ENCODE measurements at places on chromosomes 1 and 21. TPM values are rescaled to one million over a fixed set of nuclear protein-coding genes. Genes with fewer than 3 reads are reported as not detected.
A peak's percentile ranks its signal among the peaks of the same experiment; 100 is the strongest.

RHOU gene
- 0.64 TPM for total RNA-seq

DNA sequence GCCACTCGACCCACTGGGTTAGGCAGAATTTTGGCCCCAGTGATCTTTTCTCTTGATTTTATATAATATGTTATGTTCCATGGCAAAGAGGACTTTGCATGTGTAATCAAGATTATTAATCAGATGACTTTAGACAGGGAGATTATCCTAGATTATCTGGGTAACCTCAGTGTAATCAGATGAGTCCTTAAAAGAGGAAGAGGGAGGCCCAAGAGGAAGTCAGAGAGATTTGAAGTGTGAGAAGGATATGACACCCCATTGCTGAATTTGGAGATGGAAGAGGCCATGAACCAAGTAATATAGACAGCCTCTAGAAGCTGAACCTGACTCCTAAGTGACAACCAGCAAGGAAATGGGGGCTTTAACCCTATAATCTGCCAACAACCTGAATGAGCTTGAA lies 117.1 kb upstream of the CSF3R start:
- DNase-seq = no peak

DNA sequence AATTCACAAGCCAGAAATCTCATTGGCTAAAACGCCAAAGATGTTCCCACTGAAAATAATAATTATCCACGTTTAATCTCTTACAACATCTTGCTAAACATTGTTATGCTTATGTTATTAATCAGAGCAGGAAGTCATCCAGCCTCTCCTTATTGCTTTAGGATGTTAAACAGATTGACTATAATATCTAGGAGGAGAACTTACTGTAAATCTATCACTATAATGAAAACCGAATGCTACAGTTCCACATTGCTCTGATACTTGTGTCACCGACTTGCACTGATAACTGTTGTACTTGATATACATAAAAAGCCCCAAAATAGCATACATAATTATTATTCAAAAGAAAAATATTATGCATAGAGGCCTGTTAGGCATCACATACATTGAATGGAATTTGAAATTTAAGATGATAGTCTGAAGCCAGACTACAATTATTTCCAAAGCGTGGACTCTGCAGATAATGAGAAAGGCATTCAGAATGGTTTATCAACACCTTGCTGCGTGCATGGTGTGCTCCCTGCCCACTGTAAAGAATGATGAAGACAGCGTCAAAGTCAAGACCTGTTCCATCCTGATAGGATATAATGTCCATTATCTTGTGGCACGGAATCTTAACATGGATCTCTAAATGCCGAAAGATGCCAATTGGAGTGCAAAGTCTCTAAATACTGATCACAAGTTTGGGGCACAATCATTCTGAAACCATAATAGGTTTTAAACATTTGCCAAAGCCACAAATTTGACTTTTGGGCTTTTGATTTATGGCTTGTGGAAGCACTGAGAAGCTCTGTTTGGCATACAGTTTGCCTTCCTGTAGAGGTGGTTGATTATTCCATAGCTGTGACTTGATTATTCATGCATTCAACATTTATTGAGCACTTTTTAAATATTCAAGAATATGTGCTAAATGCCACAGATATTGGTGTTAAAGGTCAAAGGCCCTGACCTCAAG lies 71.3 kb downstream of the CRB1 start:
- DNase-seq = no peak

TRIM63 gene
- total RNA-seq = not detected

ALG14 gene
- total RNA-seq = 4.4 TPM

GRCh38 chr21:43027846-43028731 lies 47.5 kb downstream of the CBS start:
- no peak for DNase-seq

RAB7B gene
- 0.48 TPM for total RNA-seq

DNA sequence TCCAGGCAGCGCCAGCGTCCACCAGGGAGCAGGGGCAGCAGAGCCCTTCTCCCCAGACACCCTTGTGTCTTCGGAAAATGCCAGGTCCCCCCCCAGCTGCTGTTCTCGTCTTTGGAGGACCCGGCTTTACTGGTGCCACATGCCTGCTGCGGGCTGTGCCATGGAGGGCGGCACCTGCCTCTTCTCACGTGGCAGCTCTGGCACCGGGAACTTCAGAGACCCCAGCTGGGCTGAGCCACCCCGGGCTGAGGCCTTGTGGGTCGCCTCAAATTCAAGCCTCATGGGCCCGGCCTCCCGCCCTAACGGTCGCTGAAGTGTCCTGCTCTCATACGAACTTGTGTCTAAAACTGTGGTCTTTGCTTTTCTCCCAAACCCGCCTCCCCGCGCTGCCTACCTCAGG lies 27.0 kb upstream of the C1orf159 start:
- no peak for DNase-seq

KRTAP19-1 gene
- not detected for total RNA-seq

CHAF1B gene
- 30.8 TPM for total RNA-seq

TBX19 gene
- 0.91 TPM for total RNA-seq

C1orf74 gene
- 2.2 TPM for total RNA-seq

GRCh38 chr1:12618965-12619791 lies 1.2 kb upstream of the DHRS3 start:
- DNase-seq = peak; percentile 73

DNA sequence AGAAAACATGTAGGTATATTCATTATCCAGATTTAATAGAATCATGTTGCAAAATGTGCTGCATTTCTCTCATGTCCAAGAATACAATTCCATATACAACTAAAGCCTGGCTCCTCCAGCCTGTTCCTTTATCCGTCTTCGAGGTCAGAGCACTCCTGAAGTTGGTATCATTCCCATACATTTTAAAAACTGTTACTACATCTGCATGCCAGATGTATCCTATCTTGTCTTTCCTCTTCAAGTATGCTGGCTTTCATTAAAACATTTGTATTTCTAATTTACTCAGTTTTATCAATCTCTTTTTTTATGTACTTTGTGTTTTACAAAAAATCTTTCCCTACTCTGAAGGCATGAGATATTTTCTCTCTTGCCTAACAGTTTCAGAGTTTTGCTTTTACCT lies 536.6 kb upstream of the USP24 start:
- no peak for DNase-seq

- DNase-seq = no peak
Observed at GRCh38 chr1:118291661-118292060, 106.6 kb upstream of the SPAG17 start.

DNA sequence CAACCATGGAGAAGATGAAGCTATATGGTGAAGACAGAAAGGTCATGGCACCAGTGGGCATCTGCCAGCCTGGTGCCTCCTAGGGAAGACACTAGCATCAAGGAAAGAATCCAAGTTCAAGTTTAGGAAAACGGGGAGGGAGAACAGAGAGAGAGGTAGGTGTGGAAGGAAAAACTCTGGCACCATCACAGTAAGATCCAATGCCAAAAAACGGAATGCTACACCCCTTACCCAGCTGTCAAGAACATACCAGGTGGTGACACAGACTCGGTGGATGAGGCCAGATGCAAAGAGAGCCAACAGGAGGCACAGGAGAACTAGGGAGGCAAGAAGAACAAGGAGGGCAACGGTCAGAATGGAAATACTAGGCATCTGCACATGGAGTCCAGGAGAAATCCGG lies 3.6 kb downstream of the KRTCAP2 start:
- DNase-seq = no peak

DNA sequence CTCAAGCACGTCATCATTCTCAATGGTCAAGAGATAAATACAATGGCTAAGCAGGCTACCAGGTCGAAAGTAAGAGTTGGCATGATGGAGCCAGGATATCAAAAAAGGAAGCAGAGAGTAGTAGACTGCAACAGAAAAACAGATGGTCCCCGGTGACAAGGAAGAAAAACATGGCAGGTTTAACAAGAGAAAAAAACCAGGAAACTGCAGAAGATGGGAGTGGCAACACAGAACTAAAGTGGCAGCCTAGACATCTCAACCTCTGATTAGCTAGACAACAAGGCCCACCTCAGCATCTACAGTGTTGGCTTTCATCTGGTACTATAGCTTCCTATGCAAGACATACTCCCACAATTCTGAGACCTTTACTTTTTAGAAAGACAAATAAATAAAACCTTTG lies 3.1 kb downstream of the UBR4 start:
- DNase-seq = no peak

- DNase-seq = no peak
Observed at GRCh38 chr1:39901464-39901713, 328 bp downstream of the MYCL start.

DNA sequence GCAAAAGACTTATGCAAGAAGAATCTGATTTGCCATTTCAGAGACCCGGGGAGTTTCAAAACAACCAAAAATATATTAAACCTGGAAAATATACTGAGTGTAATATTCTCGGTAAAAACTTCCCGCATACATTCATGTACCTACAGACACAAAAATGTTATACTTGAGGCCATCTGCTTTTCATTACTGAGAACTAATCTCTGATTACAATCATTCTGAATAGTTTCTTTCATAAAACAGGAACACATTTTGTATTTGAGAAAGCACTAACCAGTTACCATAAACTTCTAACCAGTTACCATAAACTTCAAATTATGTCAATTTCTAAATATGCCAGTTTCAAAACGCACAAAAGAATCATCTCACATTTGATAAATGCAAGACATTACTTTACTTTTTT lies 7.8 kb downstream of the ZNHIT6 start:
- no peak for DNase-seq

GRCh38 chr1:183778045-183778444 lies 26.9 kb upstream of the RGL1 start:
- DNase-seq = no peak

RGS1 gene
- total RNA-seq = 59.6 TPM

- DNase-seq = peak; percentile 83
Observed at GRCh38 chr1:28091043-28091781, 2.8 kb upstream of the EYA3 start.

GRCh38 chr1:67619080-67619479 lies 65.9 kb upstream of the GADD45A start:
- no peak for DNase-seq

- DNase-seq = no peak
Observed at GRCh38 chr1:55334160-55334559, 119.0 kb upstream of the USP24 start.

SLC30A10 gene
- not detected for total RNA-seq

DNA sequence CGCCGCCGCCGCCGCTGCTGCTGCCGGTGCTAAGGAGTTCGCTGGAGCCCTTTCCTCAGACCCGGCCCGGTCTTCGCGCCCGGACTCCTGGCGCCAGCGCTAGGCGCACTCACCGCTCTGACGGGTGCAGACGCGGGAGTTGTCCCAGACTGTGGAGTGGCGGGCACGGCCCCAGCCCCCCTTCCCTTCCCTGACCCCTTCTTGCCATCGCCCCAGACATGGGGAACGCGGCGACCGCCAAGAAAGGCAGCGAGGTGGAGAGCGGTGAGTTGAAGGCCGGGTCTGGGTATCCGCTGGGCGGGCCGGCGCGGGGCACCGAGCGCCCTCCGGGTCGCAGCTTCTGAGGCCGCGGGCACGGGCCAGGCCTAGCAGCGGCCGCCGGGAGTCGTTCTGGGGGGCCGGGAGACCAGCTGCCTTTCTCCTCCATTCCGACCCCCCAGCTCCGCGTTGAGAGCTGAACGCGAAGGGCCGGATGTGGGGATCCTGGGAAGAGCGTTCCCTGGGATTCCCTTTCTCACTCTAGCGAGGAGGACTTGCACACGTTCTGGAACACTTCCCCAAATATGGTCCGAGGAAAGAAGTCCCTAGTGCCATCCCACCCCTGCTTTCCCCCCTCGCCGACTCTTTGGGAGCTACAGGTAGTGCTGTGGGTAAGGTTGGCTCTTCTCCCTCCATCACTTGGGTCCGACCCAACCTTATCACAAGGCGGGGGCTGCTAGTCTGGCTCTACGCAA lies 65.8 kb upstream of the PRKACB start:
- no peak for DNase-seq

- no peak for DNase-seq
Observed at GRCh38 chr1:47587891-47588582, 150.2 kb downstream of the FOXD2 start.

SPRR2B gene
- total RNA-seq = not detected

- peak; percentile 36 for DNase-seq
Observed at GRCh38 chr1:66374561-66375111, 159.3 kb upstream of the SGIP1 start.

- no peak for DNase-seq
Observed at GRCh38 chr1:10594595-10595223, 120.0 kb downstream of the PEX14 start.

DNA sequence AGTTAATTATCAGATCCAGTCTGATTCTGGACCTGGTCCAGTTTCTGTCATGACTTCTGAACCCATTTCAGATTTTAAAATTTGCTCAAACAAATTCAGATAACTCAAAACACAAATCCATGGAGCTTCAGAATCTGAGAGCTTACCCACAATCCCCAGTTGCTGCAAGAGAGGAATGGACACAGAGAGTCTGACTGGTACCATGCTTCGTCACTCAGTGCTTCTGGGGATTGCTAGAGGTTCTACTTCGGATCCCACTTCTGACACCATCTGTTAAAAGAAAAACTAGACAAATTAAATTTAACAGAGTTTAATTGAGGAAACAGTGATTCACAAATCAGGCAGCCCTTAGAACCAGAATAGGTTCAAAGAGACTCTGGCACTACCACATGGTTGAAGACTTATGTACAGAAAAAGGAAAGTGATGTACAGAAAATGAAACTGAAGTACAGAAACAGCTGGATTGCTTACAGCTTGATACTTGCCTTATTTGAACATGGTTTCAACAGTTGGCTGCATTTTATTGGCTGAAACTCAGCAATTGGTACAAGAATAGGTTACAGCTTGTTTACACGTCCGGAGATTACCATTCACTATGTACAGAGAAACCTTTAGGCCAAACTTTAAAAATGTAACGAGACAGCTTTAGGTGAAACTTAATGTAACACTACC lies 60.7 kb upstream of the TEKT2 start:
- DNase-seq = no peak

DNA sequence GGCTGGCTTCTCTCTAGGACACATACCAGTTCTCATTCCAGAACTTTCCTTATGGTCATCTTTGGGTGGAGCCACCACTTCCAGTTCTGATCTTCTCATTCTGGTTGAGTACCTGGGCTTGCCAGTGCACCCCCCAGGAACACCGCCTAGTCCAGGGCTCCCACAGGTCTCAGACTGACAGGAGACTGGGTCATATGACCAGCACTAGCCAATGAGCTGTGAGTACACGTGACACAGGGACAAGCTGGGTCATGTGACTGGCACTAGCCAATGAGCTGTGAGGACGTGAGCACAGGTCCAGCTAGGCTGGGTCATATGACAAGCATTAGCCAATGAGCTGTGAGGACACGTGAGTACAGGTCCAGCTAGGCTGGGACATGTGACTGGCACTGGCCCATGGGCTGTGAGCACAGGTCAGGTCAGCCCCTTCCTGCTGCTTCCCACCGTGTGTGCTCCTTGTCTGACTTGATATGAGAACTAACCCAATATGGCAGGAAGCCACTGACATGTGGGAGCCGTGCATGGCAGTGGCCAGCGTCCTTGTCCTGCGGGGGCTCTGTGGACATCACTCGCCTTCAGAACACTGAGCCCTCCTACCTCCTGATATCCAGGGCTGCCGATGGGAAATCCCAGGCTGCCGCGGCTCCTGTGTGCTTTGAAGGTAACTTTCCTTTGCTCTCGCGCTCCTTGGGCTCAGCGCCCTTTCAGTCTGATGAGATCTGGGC lies 22.7 kb downstream of the KRTAP10-1 start:
- no peak for DNase-seq

GRCh38 chr1:178294654-178295053 lies 200.8 kb downstream of the RASAL2 start:
- DNase-seq = no peak

- DNase-seq = no peak
Observed at GRCh38 chr1:31666263-31666963, 21.7 kb upstream of the PEF1 start.

UBL4B gene
- not detected for total RNA-seq

- peak; percentile 54 for DNase-seq
Observed at GRCh38 chr21:39385299-39386145, 36.6 kb upstream of the HMGN1 start.

SH2D2A gene
- 163 TPM for total RNA-seq

- no peak for DNase-seq
Observed at GRCh38 chr1:67194209-67194863, 28.1 kb downstream of the IL23R start.

Data from CD8-positive, alpha-beta memory T cell (primary cell).